Small intestine (tissue), 16 donors: ENCODE measurements at places on chromosomes 12 and 14. TPM values are rescaled to one million over a fixed set of nuclear protein-coding genes. Genes with fewer than 3 reads are reported as not detected.
A peak's percentile ranks its signal among the peaks of the same experiment; 100 is the strongest.

The RDH5 gene
- 69.0 TPM for polyA plus RNA-seq

- H3K36me3 ChIP-seq: no peaks in the 10 kb centered on the region
- H3K27ac ChIP-seq: no peak overlapping the region
- DNase-seq: no peak
- H3K4me3 ChIP-seq: no peak overlapping the region
- no peaks in the 10 kb centered on the region for H3K27me3 ChIP-seq
Measured at GRCh38 chr14:90583427-90583826, 186.6 kb downstream of the CALM1 start.

- no peaks in the 10 kb centered on the region for H3K36me3 ChIP-seq
- H3K27me3 ChIP-seq: no peaks in the 10 kb centered on the region
- H3K4me3 ChIP-seq: no peak overlapping the region
- H3K4me1 ChIP-seq: no peaks in the 10 kb centered on the region
Measured at GRCh38 chr12:116689521-116689920, 48.3 kb downstream of the SPRING1 start.

The AKAP3 gene
- 0.54 TPM for polyA plus RNA-seq

DNA sequence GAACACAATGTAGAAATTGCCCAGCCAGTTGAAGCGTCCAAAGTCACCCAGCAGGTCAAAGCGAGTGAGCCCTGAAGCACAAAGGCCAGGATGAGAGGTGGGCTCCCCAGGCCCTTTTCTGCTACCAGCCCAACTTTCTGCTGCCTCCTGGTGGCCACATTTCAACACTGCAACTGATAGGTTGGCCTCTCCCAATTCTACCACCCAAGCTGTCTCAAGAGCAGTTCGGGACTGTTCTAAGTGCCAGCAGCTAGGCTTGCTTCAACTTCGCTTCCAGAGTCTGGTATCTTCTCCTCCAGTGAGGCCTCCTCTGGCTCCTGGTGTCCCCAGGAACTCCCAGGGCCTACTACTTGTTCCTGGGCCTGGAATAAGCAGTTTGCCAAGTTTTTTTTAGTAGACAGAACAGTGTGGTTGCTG, 3.4 kb upstream of the DHH start:
- H3K27ac ChIP-seq: no peak overlapping the region
- peaks cover 9% of the 10 kb centered on the region for H3K27me3 ChIP-seq
- DNase-seq: peak; percentile 39
- H3K36me3 ChIP-seq: peaks cover 21% of the 10 kb centered on the region
- H3K4me1 ChIP-seq: no peaks in the 10 kb centered on the region

- H3K27me3 ChIP-seq: no peaks in the 10 kb centered on the region
- H3K4me1 ChIP-seq: no peaks in the 10 kb centered on the region
- H3K27ac ChIP-seq: no peak overlapping the region
- H3K36me3 ChIP-seq: no peaks in the 10 kb centered on the region
Measured at GRCh38 chr14:65961004-65961403, 525.2 kb upstream of the CCDC196 start.

DNA sequence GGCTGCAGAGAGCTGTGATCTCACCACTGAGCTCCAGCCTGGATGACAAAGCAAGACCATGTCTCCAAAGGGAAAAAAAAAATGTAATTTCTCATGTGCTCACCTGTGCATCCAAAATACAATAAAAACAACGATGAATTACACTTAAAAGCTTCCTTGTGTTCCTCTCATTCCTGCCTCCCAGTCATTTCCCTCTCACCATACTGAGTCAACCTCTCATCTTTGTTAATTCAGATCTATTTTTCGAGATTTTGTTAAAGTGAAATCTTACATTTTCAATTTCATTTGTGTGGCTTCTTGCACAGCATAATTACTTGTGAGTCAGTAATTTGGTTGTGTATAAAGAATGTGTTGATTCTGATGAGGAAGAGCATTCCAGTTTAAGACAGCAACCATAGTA, 1203.2 kb downstream of the TMEM121 start:
- no peaks in the 10 kb centered on the region for H3K4me1 ChIP-seq
- no peaks in the 10 kb centered on the region for H3K27me3 ChIP-seq
- H3K27ac ChIP-seq: no peak overlapping the region
- no peaks in the 10 kb centered on the region for H3K36me3 ChIP-seq
- no peak for DNase-seq

DNA sequence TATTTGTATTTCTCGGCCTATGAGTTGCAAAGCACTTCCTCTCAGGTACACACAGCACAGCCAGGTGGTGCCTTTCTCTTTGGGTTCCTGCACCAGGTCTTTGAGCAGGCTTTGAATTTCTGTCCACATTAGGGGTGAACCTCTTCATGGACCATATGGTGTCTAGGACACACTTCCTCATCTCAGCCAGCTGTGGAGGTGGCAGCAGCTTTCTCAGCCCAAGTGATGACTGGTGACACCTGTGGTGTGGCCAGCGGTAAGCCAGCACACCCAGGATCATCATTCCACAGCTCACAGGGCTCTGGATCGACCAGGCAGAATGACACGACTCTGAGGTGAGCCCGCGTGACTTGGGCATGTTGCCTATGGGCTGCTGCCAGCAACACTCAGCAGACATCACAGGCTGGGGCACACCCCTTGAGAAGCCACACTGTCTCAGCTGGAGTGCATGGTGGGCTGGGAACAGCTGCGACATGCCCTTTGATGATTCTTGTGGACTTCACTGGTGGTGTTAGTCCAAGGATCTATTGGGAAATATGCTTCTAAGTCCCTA, 36.8 kb downstream of the SLC5A8 start:
- no peaks in the 10 kb centered on the region for H3K36me3 ChIP-seq
- DNase-seq: peak; percentile 2
- H3K27me3 ChIP-seq: no peaks in the 10 kb centered on the region

GRCh38 chr14:57634335-57634734, 140.7 kb upstream of the CCDC198 start:
- no peaks in the 10 kb centered on the region for H3K36me3 ChIP-seq
- no peaks in the 10 kb centered on the region for H3K27me3 ChIP-seq
- no peaks in the 10 kb centered on the region for H3K4me1 ChIP-seq
- no peak overlapping the region for H3K27ac ChIP-seq
